NCI-H1436 (cell line): ENCODE measurements at places on chromosomes 16 and 17.

DNA sequence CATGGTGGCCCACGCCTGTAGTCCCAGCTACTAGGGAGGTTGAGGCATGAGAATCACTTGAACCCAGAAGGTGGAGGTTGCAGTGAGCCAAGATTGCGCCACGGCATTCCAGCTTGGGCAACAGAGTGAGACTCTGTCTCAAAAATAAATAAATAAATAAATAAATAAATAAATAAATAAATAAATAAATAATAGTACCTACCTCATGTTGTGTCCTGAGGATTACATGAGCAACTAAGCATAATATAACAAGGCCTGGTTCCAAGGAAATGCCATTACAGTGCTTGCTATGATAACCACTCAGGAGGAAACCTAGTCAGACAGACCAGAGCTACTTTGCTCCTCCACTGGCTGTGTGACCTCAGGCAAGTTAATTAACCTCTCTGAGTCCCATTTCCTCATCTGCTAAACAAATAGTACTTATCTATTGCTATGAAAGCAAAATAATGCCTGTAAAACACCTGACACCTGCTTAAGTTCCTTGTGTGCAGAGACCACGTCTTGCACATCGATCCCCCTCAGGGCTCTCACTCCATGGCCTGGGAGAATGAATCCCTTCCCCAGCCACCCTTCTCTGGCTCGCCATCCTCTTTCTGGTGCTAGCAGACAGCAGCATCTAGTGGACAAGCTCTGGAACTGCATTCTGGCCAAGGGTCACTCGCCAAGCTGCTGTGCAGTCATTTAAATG, 7.5 kb downstream of the EPOP start:
- peak; percentile 81 for DNase-seq

DNA sequence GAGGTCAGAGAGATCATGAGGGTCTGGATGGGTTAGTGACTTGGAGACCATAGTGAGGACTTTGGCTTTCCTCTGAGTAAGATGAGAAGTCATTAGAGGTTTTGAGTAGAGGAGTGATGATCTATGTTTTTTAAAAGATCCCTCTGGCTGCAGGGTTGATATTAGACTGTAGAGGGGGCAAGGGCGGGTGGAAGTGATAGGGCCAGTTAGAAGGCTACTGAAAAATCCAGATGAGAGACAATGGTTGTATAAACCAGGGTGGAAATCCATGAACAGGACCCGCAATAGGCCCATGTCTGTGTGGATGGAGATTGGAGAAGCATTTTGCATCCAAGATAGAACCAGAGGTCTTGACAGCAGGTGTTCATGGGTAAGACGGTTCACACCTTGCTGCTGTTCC, 9.8 kb downstream of the ITGAL start:
- DNase-seq: no peak

GRCh38 chr16:75022567-75022966, 23.7 kb downstream of the ZNRF1 start:
- DNase-seq: no peak

DNA sequence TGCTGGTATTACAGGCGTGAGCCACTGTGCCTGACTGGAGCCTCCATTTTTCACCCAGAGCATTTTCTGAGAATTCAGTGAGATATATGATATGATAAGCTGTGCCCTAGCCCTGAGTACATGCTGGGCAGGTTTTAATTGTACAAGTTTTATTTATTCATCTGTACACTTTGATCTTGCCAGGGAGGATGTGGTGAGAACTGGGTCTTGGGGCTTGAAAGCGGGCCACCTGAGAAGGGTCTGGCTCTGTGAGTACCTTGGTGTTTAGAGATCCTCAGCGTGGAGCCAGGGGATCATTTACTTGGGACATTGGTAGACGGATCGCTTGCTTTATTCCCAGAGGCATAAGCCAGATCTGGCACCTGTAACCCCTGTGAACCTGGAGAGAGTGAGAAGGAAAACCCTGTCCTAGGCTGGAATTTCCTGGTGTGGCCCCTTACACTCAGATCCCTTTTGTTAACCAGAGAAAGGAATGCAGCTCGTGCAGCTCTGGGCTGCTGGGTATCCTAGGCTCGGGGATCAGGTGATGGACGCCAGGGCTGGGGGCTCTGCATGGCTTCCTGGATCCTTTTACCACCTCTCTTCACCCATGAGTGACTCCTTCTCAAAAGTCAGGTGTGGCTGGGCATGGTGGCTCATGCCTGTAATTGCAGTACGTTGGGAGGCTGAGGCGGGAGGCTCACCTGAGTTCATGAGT, 91.9 kb downstream of the ABCC1 start:
- DNase-seq: no peak

DNA sequence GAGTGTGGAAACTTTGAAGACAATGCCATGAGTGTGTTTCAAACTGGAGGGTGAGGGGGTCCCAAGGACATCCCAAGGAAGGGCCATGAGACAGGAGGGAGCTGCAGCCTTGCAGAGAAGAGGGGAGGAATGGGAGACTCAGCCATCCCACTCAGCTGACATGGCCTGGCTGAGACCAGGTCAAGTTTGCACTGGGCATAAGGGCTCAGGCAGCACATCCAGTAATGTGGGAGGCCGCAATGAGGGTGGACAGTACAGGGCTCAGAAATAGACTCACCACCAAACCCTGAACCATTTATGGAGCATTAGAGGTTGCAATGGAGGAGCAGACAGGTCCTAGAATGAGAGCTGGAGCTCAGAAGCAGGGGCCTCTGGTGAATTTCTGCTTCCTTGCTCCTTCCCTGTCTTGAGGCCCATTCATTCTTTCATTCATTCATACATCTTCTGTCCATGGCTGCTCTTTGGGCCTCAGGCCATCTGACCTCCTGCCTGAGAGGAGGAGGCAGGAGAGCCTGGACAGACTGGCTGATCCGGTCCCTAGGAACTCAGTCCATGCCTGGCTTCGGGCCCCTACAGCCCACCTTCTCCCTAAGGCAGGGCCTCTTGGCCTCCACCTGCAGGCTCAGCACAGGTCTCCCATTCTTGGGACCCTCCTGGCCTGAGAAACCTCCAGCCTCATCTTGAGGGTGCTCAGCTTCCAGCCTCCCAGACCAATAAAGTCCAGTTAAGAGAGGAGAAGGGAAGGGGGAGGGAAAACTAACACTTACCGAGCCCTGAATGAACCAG, 70.5 kb upstream of the CDH5 start:
- no peak for DNase-seq

DNA sequence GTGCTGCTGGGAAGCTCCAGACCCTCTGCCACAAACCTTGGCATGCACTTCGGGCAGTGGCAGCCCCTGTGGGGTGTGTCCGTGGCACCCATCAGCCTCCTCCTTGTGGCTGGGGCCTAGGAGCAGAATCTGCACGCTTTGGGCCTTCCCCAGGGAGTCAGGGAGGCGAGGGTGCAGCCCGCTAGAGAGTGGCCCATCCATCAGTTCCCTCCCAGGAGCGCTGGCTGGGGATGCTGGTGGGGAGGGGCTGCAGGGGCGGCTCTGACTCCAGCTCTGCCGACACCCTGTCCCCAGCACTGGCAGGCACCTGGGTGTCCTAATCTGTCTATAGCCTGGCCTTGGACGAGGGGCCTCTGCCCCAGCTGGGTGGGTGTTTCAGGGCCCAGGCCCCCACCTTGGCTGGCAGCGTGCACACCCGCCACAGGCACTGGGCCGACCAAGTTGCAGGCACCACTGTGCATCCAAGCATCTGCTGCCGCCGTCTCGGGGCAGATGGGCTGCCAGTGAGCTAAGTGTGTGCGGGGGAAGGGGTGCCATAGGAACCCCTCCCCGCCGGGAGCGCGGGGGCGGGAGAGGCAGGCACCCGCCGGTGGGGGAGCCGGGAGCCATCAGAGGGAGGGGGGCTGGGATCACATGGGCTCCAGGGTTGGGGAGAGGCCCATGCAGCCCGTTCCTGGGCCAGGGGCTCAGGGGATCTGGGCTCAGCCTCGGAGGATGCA, 30.2 kb downstream of the ENDOV start:
- peak; percentile 70 for DNase-seq
